Head of caudate nucleus (tissue), 42 donors: ENCODE measurements at places on chromosomes 7 and 10.
A peak's percentile ranks its signal among the peaks of the same experiment; 100 is the strongest.

GRCh38 chr10:36281831-36282331, 639.8 kb upstream of the FZD8 start:
- DNase-seq = no peak

- DNase-seq = peak; percentile 46
Observed at GRCh38 chr7:92246360-92247101, 757 bp downstream of the ANKIB1 start.

GRCh38 chr10:101587725-101588653, at the start of the genes DPCD and POLL:
Gene DPCD, plus strand, starts transcription at chr10:101588321. Its CDS starts 16 bp downstream, at chr10:101588337.
Gene POLL, minus strand, starts transcription at chr10:101588257. Its CDS starts 897 bp downstream, at chr10:101587360.
- DNase-seq = peak; percentile 95

DNA sequence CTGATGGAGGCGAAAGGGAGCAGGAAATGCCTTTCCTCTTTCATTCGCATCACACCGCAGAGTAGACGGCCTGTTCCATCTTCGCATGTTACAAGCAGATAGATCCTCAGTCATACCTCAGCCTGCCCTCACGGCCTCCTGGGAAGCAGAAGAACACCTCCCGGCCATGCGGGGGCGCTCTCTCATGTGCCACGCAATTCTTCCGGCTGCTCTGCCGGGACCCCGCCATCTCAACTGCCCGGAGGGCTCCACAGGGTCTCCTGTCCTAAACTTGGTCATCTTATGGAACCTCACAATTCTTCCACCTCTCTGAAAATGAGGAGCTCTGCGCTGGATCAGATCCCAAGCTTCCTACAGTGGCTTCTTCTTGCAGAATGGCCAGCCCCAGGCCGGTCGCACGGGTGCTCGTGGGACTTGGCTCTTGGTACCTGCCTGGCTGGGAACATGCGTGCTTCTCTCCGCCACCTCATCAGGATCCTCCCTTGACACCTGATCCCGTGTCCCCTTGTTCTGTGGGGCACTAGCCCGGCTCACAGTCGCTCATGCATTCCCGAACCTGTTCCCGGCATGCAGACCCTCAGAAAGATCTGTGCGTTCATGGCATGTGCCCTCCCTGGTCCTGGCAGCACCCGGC, 262.8 kb upstream of the SHH start:
- no peak for DNase-seq

DNA sequence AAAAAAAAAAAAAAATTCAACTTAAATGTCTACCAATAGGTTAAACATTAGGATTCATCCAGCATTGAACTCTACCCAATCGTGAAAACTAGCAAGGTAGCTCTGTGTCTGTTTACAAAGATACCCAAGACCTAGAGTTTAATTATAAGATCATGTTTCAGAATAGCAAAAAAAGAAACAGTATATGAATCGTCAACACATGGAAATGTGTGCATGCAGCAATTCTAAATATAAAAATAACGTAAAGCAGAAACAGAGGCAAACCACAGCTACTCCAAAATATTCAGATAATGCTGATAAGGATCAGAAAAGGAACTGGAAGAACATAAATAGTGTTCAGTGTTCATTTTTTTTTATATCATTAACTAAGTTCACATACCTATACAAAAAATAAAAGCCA, 68.7 kb downstream of the AFAP1L2 start:
- DNase-seq = no peak

GRCh38 chr10:130921911-130922440, 389.5 kb downstream of the TCERG1L start:
- no peak for DNase-seq

DNA sequence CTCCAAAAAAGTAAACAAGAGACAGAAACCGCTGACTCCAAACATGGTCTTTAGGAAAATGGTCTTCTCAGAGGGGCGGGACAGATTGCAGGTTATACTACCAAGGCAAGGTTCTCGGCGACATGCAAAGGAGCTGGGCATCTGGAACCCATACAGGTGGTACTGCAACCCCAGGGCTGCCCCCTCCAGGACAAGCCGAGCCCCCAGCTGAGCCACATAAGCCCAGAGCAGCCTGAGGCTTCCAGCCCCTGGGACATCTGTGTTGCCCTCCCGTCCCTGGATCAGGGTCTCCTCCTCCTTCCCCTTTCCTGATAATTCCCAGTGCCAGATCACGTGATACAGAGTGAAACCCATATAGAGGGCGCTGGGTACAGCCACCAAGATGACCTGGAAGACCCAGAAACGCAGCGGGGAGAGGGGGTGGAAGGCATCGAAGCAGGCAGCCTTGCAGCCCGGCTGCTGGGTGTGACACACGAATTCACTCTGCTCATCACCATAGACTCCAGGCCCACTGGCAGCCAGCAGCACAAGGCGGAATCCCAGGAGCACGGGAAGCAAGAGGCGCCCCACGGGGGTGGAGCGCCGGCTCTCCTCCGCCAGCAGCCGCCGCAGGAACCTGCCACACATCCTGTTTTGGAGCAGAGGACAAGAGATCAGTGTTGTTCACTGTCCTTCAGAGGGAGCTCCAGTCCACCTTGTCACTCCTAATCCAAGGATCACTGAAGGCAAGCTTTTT, at the start of gene GJC3:
Gene GJC3, minus strand, starts transcription at position 627 of the 736 bp plus-strand sequence. Its CDS starts 0 bp downstream, at position 627.
- peak; percentile 65 for DNase-seq

GRCh38 chr7:151060416-151061212, 1.2 kb downstream of the SLC4A2 start:
- peak; percentile 56 for DNase-seq
